Stimulated activated CD8-positive, alpha-beta memory T cell treated with anti-CD3 and anti-CD28 coated beads, Interleukin-4, amount 100 ng/mL, for 4 hours (primary cell): ENCODE measurements at places on chromosomes 5 and 9.

DNA sequence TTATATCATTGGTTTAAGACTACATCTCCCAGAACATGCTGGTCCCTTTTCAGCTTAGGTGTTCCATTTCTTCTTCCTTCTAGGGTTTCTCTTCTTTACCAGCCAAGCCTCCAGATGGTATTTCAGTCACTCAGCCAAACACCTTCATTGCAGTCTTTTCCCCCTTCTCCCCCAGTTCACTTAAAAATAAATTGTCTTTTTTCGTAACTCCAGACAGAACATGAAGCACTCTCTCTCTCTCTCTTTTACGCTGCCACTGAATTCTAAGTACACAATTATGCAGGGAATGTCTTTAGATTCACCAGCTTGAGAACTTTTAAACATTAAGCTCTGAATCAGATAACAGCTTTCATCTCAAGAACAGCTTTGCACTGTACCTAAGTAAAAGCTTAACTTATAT lies 419.7 kb upstream of the BRINP1 start:
- no peak for DNase-seq

DNA sequence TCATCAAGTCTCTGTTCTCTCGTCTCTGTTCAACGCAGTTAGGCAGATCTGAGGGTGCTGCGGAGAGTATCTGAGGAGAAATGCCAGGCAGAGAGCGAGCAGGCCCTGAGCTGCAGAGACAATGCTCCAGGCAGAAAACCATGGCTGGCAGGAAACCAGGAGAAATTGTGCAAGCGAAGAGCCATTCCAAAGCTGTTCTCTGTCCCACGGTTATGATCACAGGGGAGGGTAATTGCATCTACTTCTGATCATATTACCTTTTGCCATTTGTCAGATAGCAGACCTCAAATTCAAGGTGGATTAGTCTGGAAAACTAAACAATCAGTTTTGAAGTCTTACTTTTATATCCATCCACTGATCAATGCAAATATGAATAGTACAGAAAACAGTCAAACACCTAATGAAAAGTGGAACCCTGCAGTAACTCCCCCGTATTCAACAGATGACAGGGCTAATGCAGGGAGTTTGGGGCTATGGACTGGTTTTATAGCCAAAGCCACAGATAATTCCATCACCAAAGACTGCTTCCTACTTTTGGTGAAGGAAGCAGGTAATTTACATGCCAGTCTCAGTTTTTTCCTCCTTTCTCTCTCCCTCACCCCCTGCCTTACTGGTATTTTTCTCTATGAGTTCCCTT lies 228.0 kb downstream of the DCP2 start:
- no peak for DNase-seq

GRCh38 chr9:17487467-17487866 lies 91.4 kb upstream of the SH3GL2 start:
- no peak for DNase-seq

- no peak for DNase-seq
Observed at GRCh38 chr5:169408171-169408570, 107.2 kb upstream of the SLIT3 start.

DNA sequence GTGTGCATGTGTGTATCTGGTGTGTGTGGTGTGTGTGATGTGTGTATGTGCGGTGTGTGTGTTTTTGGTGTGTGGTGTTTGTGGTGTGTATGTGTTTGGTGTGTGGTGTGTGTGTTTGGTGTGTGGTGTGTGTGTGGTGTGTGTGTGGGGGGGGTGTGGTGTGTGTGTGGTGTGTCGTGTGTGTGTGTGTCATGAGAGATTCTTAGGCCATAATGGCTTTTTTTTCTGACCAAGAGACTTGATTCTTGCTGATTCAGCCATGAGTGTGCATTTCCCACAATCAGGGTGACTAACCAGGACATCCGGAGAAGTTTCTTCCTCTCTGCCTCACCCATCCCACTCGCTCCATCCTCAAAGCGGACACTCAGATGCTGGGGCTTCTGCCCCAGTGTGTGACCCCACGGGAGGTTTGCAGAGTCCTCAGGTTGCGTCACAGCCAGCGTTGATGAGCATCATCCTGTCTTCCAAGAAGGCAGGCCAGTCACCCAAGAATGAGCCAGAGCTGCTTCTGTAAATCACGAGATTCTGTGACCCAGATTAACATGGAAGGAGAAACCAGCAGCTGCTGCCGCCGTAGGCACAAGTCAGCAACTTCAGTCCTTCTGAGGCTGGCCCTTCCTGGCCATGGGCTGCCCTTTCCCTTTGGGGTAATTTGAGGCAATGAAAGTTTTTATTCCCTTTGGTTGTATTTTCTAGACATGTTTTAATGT lies 12.5 kb upstream of the CTSL start:
- no peak for DNase-seq

DNA sequence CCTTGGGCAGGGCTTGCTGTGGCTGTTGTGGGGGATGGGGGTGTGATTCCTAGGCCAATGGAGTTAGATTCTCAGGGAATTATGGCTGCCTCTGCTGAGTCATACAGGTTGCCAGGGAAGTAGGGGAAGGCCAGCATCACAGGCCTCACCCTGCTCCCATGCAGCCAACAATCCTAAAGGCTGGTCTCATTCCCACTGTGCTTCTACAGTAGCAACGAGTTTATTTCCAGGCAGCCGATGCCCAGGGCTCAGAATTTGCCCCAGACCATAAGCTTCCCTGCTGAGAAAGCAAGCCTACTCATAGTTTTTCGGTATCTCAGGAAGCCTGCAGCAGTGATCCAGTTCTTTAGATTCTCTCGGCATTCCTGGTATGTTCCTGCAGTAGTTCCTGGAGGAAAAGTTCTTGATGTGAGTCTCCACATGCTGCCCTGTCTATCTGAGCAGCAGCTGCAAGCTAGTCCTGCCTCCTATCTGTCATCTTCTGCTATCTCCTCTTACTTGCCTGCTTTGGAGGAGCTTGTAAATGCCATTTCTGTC lies 59.3 kb upstream of the SELENOP start:
- DNase-seq, result no peak

DNA sequence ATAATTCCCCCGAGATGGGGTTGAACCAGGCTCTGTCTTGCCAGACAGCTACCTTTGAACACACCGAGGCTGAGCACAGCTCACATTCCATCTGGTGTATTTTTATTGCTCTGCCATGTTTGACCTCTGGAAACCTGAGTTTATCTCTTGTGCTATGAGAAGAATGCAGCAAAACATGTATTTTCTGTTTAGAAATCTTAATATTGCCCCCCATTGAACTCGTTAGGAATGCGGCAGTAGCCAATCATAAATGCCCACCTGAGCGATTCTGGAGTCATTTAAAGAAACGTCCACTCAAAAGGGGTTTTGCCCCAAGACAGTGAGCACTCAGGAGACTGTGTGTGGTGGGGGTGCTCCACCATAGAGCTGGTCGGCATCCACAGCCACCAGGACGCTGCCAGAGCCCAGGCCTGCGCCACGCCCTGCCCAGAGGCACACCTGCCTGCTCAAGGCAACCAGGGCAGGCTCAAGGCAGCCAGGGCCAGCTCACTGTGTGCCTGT lies 26.9 kb downstream of the FGD3 start:
- no peak for DNase-seq

DNA sequence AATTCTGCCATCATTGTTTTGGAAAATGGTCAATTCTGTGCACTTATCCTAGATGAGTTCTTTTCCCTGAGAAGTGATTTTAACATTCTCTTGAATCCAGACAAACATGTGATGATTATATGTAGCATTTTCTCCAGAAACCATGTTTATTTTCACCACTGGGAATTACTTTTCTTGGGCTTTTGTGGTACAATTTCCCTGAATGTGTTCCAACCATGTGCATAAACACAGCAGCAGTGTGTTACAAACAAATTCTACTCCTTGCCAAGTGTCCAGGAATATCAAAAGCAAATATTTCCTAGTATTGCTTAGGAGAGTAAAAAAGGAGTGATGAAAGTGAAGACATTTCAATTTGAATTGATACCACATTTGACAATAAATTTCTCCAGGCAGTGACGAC lies 50.4 kb downstream of the NXNL2 start:
- no peak for DNase-seq

- DNase-seq, result peak; percentile 6
Observed at GRCh38 chr9:20683351-20684034, 566 bp upstream of the FOCAD start.

- no peak for DNase-seq
Observed at GRCh38 chr9:116945817-116946216, 258.7 kb downstream of the TRIM32 start.

DNA sequence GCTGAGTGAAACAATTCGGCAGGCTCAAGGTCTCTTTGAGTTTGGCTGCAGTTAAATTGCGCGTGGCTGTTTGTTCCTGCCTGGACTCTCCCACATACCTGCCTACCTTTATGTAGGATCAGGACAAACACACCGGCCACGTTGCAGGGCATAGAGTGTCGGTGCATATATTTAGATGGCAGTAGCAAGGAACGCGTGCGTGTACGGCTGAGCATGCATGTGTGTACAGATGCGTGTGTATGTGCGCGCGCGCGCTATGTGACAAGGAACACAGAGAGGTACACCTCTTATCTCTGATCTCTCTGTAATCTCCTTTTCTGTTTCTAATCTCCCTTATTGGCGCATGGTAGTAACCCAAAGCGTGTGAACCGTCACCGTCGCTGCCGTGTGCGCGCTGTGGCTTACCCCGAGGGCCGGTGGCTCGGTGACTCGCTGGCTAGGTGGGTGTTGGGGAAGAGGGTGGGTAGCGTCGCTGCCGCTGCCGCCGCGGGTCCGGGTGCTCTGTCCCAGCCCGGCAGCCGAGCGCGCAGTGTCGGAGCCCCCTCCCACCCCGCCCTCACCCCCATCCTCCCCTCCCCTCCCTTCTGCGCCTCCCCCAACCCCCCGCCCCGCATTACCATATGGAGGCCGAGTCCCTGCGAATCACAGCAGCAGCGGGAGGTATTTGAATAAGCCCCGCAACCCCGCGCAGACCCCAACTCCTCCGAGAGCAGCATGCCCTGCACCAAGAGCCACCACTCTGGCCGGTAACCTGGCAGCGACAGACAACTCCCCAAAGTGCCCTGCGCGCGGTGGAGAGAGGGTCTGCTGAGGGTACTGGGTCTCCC lies 204.8 kb downstream of the MEF2C start:
- no peak for DNase-seq

DNA sequence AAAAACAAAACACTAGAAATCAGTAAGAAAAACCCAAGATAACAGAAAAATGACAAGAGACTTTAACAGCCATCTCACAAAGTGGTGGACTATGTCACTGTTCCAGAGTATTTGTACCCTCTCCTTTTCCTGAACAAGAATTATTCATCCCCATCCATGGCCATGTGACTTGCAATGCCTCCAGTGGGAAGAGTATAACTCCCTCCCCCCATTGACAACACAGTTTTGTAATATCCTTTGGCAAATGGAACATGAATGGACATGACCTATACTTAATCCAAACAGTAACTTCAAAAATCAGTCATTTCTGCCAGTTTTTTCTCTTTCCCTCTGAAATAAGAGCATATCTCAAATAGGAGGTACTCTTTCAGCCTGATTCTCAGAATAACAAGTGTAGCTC lies 33.9 kb downstream of the PTBP3 start:
- no peak for DNase-seq

- no peak for DNase-seq
Observed at GRCh38 chr5:138568061-138568824, 7.0 kb downstream of the HSPA9 start.

DNA sequence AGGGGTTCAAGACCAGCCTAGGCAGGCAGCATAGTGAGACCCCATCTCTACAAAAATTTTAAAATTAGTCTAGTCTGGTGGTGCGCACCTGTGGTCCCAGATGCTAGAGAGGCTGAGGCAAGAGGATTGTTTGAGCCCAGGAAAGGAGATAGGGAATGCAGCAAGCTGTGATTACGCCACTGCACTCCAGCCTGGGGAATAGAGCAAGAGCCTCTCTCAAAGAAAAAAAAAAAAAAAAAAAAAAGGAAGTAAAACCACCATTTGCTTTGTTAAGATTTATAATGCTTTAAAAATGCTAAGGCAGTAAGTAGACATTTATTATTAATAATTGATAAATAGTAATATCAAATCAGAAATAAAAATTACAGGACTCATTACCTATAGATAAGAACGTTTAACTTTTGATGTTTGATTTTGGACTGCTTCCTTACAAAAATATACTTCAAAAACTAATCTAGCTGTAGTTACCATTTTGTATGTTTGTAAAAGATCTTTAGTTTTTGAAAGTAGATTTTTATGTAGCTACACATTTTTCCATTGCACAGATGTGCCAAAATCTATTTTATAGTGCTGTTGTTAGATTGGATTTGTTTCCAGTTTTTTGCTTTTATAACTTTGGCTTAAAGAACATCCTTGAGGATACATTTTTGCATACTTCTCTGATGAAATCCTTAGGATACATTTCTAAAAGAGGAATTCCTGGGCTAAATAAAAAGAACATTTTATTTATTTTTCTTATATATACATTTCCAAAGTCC lies 86.4 kb downstream of the INIP start:
- no peak for DNase-seq

DNA sequence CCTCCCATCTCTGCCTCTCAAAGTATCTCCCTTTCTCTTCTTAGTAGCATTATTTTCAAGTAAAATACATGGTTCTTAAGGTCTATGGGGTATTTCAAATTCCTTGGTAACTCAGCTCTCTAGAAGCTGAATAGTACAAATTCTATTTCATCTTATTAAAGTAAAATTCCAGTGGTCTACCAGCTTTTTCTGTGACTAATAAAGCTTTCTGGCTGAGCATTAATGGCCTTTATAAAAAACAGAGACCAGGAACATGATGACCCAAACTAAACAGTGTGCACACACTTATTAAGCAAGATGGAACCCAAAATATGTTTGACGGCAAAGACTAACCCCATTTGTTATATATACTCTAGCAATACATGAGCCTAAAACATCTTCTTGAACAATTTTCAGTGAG lies 142.6 kb downstream of the OR2K2 start:
- no peak for DNase-seq

DNA sequence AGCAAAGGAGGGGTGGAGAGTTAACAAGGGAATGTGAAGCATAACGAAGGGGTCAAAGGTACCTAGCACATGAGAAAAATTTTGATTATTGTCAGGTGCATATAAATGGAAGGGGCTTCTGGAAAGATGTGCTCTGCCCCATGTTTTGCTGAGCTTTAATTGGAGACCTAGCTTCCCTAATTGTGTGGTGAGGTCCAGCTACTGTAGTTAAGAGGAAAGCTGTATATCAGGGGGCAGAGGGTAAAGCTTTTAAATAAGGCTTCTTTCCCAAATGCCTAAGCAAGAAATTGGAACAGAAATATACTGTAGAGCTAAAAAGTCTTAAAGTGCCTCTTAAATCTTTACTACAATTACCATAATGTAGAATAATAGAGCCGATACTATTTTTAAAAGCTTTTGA lies 267.2 kb downstream of the MAT2B start:
- no peak for DNase-seq

GRCh38 chr9:68887232-68887631 lies 126.7 kb downstream of the PRKACG start:
- DNase-seq, result no peak

GRCh38 chr5:53907827-53908226 lies 347.4 kb downstream of the NDUFS4 start:
- no peak for DNase-seq

GRCh38 chr5:153900703-153901395 lies 137.9 kb downstream of the FAM114A2 start:
- DNase-seq, result no peak

GRCh38 chr9:28073270-28073669 lies 500.0 kb upstream of the C9orf72 start:
- DNase-seq, result no peak

- DNase-seq, result no peak
Observed at GRCh38 chr9:72382405-72382804, 17.4 kb upstream of the ZFAND5 start.

GRCh38 chr5:55601204-55601618 lies 66.4 kb upstream of the PLPP1 start:
- DNase-seq, result no peak
